ENCODE measurements at places on chromosomes 3 and 15. TPM values are rescaled to one million over a fixed set of nuclear protein-coding genes. Genes with fewer than 3 reads are reported as not detected.

GRCh38 chr15:77907824-77908751 is 169.4 kb downstream of the TBC1D2B start:
- no peak overlapping the region for H3K4me3 ChIP-seq
- no peaks in the 10 kb centered on the region for H3K4me1 ChIP-seq
- no peaks in the 10 kb centered on the region for H3K36me3 ChIP-seq

DNA sequence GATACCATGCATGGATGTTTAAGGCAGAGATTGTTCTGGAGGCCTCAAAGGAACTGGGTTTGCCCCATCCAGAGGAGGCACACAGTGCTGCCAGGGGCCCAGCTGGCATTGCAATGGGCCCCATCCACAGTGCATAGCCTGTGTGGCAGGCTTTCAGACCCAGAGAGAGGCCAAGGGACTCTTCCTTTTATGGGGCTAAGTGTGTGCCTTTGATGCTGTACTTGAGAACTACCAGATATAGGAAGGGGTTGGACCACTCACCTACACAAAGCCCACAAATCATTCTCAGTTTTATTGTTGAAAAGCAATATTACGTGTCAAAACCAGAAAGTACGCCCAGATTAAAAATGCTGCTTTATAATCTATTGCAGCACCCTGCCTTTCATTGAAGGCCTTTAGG is 134.9 kb downstream of the EPHB1 start:
- no peak overlapping the region for H3K27ac ChIP-seq
- H3K4me1 ChIP-seq, result no peaks in the 10 kb centered on the region
- no peaks in the 10 kb centered on the region for H3K27me3 ChIP-seq
- no peak for DNase-seq
- no peaks in the 10 kb centered on the region for H3K36me3 ChIP-seq
- H3K4me3 ChIP-seq, result no peak overlapping the region

The TNFSF10 gene
- total RNA-seq, result 140 TPM

The MORC1 gene
- not detected for total RNA-seq

DNA sequence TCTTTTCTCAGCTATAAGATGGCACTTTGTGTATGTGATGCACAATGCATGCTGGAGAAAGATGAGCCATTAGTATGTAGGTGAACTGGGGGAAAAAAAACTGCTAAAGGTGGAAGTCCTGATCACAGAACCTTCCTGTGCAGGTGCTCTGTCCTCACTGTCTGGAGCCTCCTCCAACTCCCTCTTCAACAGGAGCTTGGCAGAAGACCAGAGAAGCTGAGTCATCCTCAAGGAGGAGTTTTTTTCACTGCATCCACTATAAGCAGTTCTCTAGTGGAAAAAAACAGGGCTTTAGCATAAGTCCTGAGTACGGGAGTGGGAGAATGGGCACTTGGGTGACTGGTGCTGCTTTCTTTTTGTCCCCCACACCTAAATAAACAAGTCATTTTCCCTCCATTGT is 168.4 kb upstream of the CADPS start:
- no peak for DNase-seq
- H3K4me1 ChIP-seq, result no peaks in the 10 kb centered on the region
- no peaks in the 10 kb centered on the region for H3K36me3 ChIP-seq
- no peak overlapping the region for H3K4me3 ChIP-seq
- H3K27ac ChIP-seq, result no peak overlapping the region

The ITGA11 gene
- total RNA-seq, result 7.1 TPM

GRCh38 chr3:175526191-175526590 is 667.1 kb downstream of the NAALADL2 start:
- H3K4me1 ChIP-seq, result no peaks in the 10 kb centered on the region
- no peaks in the 10 kb centered on the region for H3K27me3 ChIP-seq
- H3K4me3 ChIP-seq, result peak overlapping the region; percentile 40
- DNase-seq, result no peak

DNA sequence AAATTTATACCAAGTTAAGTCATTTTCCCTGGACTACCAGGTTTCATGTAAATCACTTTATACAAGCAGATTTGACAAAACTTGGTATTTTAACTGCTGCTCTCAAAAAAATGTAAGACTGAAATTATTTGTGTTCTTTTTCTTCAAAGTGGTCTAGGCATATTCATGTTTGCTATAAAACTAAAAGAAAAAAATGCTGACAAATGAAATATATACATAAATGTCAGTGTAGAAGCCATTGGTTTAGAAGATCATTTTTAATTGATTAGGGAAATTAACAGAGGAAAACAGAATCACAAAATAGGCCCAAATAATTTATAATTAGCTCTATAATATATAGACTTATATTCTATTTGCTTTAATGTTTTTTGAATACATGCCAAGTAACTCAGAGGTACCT is 523.2 kb downstream of the RBMS3 start:
- H3K27ac ChIP-seq, result no peak overlapping the region
- no peaks in the 10 kb centered on the region for H3K4me1 ChIP-seq

The GOLGA8R gene
- total RNA-seq, result 5.3 TPM

- H3K27ac ChIP-seq, result no peak overlapping the region
- no peaks in the 10 kb centered on the region for H3K36me3 ChIP-seq
- no peak overlapping the region for H3K4me3 ChIP-seq
Measured at GRCh38 chr3:21055015-21055414, 696.0 kb downstream of the ZNF385D start.

- peak overlapping the region; percentile 81 for H3K4me3 ChIP-seq
- H3K27me3 ChIP-seq, result no peaks in the 10 kb centered on the region
- DNase-seq, result no peak
- H3K4me1 ChIP-seq, result peaks cover 28% of the 10 kb centered on the region
- no peak overlapping the region for H3K27ac ChIP-seq
Measured at GRCh38 chr3:132720228-132720627, 2.0 kb downstream of the NPHP3 start.

The SLC6A20 gene
- total RNA-seq, result 22.7 TPM

The ADGRG7 gene
- total RNA-seq, result not detected

- no peaks in the 10 kb centered on the region for H3K27me3 ChIP-seq
- no peaks in the 10 kb centered on the region for H3K36me3 ChIP-seq
- no peak for DNase-seq
Measured at GRCh38 chr3:117017135-117017894, 307.7 kb downstream of the TUSC7 start.

All from upper lobe of right lung (tissue), 1 donor.